Activated CD8-positive, alpha-beta memory T cell treated with anti-CD3 and anti-CD28 coated beads for 1 hour (primary cell): ENCODE measurements at places on chromosomes 3 and 15.

DNA sequence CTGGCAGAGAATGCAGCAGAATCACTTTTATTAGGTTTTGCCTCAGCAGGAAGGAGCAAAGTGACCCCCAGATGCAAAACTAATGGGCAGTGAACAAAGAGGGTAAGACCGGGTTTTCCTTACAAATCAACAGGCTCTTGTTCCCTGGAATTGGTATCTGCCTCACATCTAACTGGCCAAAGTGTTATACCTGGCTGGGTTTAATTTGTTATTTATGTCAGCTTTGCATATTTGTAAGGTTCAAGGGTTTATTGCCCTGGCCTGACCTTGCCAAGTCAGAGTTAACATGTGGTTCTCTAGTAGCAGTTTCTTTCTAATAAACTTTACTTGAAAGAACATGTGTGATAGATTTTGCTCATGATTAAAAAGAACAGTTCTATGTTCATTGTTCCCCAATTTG is 431.7 kb upstream of the NR2F2 start:
- DNase-seq = no peak

DNA sequence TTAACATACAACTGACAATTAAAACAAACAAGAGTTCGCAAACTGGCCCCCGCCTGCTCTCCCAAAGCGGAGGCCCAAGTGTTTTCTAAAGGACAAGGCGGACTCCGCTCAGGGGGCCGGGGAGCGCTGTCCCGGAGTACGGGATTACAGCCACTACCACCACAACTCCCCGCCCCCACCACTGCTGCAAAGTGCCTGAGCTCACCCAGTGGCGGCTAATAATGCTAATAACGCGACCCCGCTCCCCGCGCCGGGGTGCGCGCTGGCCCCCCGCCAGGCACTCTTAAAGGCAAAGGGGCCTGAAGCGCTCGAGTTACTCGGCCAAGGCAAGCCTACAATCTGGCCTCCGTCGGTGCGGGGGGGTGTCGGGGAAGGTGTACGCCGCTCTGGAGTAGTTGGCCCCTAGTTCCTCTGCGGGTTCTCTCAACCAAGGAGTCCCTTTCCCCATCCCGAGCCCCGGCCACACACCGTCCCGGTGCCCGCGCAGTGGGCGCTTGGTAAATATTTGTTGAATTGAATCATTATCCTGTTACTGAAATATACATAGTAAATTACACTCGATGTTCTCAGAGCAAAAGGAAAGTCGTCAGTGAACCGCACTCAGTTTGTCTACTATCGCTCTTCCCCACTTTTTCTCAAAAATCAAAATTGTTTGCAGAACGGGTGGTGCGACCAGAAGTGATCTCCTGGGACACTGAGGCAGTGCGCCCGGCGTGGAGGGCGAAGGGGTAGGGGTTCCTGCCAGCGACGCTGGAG is 827 bp downstream of the WNT5A start:
- DNase-seq = no peak

GRCh38 chr3:123313889-123314288 is 112.1 kb downstream of the SEC22A start:
- DNase-seq = no peak

DNA sequence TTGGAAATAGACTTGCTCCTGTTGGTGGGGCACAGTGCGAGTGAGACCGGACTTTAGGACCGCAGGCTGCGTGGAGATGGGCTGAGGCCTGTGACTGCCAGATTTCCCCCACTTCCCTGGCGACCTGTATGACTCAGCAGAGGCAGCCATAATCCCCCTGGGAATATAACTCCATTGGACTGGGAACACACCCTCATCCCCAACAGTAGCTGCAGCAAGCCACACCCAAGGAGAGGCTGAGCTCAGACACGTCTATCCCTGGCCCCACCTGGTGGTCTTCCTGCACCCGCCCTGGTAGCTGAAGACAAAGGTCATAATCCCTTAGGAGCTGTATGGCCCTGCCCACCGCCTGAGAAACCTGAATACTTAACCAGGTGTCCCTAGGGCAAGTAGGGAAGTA is 42.6 kb downstream of the DZIP1L start:
- DNase-seq = no peak
